ENCODE measurements at places on chromosomes 7 and 10.

- DNase-seq, result no peak
Observed at GRCh38 chr7:140915935-140916555, 8.7 kb downstream of the BRAF start.

GRCh38 chr7:98852826-98853225 lies 17.0 kb downstream of the TMEM130 start:
- no peak for DNase-seq

- peak; percentile 15 for DNase-seq
Observed at GRCh38 chr7:100489121-100489520, 5.4 kb downstream of the NYAP1 start.

DNA sequence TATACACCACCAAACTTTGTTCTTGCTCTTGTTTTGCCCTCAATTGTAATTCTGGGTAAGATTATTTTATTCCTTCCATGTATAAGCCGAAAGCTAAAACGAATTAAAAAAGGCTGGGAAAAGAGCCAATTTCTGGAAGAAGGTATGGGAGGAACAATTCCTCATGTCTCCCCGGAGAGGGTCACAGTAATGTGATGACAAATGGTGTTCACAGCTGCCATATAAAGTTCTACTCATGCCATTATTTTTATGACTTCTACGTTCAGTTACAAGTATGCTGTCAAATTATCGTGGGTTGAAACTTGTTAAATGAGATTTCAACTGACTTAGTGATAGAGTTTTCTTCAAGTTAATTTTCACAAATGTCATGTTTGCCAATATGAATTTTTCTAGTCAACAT lies 12.5 kb upstream of the CFAP69 start:
- no peak for DNase-seq

DNA sequence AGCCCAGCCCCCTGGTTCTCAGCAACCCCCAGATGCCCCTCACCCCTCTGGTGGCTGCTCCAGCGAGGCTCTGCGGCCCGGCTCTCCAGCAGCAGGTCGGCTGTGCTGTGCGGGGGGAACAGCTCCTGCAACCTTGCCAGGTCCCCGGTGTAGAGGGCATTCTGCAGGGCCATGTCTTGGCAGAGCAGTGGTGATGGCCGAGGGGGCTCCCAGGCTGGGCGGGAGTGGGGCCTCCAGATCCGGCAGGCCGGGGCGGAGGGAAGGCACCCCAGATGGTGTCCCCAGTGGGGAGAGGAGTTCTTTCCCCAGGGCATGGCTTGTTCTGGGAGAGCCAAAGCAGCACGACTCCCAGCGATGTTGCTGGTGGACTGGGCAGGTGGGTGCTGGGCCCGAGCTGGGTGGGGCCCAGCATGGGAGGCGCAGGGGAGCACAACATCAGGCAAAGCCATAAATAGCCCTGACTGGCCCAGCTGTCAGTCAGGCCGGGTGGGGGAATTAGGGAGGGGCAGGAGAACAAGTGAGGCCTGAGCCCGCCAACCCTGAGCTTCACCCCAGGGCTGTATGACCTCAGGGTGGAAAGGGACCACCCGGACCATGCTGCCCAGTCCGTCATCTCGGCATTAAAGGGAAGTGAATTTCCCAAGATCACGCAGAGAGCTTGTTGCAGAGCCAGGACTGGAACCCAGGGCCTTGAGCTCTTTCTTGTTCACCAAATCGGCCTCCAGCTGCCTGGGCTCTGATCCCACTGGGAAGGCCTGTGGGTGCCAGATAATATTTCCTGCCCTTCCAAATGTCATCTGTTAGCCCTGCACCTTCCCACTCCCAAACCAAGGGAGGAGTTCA lies 580 bp upstream of the ASB10 start:
- no peak for DNase-seq

DNA sequence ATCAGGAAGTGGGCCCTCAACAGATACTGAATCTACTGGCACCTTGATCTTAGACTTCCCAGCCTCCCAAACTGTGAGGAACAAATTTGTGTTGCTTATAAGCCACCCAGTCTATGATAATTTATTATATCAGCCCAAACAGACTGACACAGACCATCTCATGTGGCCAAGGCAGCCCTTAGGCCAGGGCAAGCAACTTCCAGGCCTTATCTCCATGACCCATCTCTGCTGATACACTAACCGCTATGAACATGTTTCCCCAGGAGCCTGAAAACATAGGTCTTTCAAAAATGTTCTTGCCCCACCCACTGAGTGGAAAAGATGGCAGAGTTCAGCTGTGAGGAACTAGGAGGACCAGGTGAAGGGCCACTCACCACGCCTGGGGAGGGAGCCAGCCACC lies 3.2 kb upstream of the BLOC1S2 start:
- no peak for DNase-seq

- DNase-seq, result no peak
Observed at GRCh38 chr10:29719281-29719675, 84.5 kb upstream of the SVIL start.

All from GM20000 (cell line).